ENCODE measurements at places on chromosomes 11 and 22.

- no peak for DNase-seq
Observed at GRCh38 chr11:66349084-66349386, 1.6 kb upstream of the B4GAT1 start.

- no peak for DNase-seq
Observed at GRCh38 chr22:40324468-40325305, 21.6 kb upstream of the ADSL start.

DNA sequence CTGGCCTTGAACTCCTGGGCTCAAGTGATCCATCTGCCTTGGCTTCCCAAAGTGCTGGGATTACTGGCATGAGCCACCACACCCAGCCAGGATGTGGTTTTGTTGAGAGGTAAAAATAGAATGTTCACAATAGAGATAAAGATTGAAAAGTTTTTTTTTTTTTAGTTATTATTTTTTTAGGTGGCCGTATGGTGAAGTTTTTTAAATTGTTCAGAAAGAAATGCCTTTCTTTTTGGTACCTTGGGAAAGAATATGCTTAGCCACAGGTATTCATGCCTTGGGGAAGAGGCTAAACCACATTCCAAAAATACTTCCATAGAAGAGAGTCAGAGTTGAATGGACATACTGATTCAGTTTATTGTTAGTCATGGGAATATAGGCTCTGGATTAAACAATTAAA, 143.4 kb downstream of the C11orf91 start:
- no peak for DNase-seq

- no peak for DNase-seq
Observed at GRCh38 chr11:113240790-113241635, 73.4 kb upstream of the TTC12 start.

DNA sequence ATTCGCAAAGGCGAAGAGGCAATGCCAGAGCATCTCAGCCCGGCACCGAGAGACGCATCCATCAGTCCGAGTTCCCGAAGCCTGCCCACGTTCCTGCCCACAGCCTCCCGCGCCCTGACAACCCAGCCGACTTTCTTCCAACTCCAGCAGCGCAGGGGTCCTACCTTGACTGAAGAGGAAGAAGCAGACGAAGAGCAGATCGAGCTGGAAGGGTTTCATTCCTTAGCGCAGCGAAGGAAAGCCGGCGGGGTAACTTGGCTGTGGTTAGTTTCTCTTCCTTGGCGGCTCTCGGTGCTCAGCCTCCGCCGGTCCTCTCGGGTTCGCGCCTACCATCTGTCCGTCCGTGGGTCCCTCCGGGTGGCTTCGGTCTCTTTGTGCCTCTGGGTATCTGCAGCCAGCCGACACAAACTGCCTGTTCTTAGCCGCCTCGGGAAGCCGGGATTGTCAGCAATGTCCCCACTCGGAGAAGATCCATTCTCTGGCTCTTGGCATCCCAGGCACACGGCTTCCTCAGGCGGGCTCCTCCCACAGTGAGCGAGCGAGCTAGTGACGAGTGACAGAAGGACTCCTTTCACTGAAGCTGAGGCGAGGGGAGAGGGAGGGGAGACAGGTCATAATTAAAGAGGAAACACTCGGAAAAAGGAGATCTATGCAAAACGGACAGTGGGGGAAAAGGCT, at the start of gene KIRREL3:
TSS of gene KIRREL3 (minus strand) at position 480 of the 678 bp plus-strand sequence.
- peak; percentile 72 for DNase-seq

DNA sequence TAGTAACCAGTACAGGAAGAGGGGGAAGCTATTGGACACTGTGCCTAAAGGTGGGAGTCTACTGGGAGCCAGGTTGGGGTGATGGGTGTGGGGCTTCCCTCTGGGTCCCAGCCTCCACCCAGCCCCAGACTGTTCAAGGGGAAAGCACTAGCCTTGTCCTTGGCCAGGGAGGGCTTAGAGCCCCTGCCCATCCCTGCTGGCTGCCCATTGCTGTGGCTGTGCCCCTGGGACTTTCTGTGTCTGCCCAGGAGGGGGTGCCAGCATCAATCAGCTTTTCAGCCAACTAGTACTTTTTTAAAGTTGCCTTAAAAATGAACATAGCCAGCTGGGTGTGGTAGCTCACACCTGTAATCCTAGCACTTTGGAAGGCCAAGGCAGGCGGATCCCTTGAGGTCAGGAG, 19.9 kb downstream of the INCENP start:
- no peak for DNase-seq

DNA sequence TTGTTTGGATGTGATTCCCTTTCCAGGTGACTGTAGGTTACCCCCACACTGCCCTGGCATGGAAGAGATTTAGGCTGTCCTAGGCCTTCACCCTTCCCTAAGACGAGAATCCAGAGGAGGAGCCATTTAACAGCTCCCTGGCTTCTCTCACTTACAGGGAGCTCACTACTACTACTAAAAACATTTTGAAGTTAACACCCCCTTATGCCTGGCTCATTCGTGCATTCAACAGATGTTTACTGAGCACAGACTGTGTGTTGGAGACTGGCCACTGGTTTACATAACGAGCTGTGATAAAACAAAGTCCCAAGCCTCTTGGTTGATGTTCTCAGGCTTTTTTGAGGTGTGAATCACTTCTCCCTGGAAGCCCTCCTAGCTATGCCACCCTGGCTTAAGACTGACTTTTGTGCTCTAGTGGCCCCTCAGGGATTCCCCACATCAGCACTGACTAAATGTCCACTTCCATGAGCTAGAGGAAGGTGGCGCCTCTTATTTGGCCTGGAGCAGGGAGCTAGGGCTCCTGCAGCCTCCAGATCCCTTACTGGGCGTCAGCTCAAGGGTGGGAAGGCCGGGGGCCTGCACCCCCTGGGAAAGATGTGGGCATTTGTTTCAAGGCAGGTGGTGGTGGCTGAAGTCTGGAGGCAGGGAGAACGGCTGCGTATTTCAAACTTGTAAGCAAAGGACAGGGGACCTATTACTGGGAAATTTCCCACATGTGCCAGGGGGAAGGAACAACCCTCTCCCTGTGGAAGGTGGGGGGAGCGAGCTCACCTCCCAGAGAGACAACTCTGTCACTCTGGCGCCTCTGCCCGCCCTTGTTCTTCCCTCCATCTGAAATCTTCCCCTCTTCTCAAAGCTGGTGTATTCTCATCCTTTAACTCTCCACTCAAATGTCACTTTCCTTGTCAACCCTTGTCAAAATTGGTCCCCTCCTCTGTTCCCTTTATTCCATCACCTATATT, 19.4 kb upstream of the MALAT1 start:
- peak; percentile 74 for DNase-seq

DNA sequence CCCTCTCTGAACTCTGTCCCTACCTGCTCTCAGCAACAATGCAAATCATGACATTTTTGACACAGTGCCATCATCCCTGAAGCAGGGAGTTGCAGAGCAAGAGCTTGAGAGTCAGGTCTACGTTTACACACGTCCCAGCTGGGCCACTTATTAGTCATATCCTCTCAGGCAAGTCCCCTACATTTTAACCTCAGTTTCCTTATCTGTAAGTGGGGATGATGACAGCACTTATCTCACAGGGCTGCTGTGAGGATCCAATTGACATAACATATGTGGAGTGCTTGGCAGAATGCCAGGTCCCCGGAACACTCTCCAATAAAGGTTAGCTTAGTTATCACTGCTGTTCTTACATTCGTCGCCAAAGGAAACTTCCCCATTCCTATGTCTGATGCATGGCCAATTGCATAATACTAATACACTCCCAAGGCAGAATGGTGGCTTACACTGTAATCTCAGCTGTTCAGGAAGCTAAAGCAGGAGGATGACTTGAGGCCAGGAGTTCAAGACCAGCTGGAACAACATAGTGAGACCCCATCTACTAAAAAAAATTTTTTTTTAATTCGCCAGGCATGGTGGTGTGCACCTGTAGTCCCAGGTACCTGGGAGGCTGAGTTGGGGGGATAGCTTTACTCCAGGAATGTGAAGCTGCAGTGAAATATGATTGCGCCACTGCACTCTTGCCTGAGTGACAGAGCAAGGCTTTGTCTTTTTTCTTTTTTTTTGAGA, 16.6 kb downstream of the ASCC2 start:
- no peak for DNase-seq

GRCh38 chr11:128171506-128171905, 415.9 kb downstream of the ETS1 start:
- no peak for DNase-seq

DNA sequence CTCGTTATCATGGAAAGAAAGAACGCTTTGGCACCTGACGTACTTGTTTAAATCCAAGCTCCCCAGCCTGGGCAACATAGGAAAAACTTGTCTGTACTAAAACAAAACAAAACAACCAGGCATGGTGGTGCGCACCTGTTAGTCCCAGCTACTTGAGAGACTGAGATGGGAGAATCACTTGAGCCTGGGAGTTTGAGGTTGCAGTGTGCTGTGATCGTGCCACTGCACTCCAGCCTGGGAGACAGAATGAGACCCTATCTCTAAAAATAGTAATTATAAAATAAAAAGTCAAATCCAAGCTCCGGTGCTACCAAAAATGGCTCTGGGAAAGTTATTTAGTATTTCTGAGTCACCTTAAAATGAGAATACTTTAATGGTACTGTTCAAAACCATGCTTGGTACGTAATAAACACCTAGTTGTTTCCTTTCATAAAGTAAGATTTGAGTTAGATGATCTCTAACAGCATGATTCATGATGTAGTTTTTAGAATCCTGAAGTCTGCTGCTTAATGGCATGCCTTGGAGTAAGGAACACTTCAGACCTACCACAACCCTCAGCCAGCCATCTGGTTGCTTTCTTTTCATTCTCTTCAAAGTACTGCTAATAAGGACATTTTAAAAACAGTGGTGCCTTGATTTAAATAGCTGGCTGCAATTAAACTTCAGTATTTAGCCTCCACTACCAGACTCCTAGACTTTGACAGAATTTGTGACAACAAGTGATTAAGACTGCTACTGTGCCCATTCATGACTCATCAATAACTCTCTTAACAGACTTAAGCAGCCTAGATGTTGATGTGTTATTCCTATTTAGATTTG, 8.4 kb downstream of the PPME1 start:
- DNase-seq, result no peak

GRCh38 chr22:44229331-44229730, 48.6 kb downstream of the PARVG start:
- no peak for DNase-seq

DNA sequence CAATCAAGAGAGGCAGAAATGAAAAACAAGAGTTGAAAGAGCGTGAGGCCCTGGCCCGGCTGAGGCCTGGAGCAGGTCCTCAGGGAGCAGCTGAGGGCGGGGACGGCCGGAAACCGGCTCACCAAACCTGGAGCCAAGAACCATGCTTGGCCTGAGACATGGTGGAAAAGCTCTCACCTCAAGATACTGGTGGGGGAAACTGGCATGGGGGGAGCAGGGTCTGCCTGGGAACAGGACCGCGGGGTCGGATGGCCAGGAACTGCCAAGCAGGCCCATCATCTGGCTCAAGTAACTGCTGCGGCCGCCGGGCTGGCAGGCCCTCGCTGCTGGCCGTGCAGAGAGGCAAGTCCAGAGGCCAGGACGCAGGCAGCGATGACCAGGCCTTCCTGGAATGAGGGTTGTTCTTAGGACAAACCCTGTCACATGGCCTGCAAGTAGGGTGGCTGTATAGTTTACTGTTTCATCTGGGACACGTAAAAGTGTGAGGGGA, 18.9 kb upstream of the WNT11 start:
- no peak for DNase-seq

DNA sequence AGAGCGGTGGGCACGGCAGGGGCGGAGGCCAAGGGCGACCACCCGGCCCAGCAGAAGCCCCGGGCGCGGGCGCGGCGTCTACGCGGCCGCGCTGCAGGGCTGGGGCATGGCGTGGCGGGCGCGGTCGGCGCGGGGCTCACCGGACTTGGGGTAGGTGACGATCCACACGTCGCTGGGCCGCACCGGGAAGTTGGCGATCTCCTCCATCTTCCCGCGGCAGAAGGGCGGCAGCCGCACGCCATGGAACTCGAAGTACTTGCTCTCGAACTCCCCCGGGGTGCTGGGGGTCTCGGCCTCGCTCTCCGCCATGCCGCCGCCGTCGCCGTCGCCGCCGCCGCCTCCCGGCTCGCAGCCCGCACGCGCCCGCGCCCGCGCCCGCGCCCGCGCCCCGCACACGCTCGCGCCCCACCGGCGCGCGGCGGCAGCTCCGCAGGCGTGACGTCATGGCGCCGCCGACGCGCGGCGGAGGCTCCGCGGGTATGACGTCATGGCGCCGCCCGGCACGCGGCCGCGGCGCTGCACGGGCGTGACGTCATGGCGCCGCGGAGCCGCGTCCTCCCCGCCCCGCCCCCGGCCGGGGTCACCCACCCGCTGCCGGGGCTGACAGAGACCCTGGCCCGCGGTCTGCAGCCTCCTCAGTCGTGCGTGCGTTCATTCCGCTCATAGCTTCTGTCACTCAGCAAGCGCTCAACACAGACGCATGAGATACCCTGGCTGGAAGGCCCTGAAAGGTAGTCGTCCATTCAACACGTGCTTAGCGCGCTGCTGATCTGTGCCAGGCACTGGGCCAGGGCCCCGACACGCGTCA, at the start of gene SULT4A1:
TSS of gene SULT4A1 (minus strand) at position 440 of the 808 bp plus-strand sequence. CDS start at position 309, 131 bp downstream.
- DNase-seq, result peak; percentile 91

DNA sequence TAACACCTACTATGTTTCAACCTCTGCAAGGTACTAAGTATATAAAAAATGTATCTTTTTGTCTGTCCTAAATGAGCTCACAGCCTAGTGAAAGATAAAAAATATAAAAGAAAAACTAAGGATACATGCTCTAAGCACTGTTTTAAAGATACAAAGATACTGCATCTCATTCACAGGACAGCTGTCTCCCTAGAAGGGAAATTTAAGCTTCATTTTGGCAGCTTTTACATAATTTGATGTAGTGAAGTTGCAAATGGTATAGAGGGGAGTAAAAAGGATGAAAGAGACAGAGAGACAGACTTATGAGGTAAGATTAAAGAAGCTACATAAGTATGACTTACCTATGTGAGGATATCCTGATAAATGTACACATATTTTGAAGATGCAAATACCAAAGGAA, 53.6 kb downstream of the LRRC4C start:
- DNase-seq, result no peak
